ENCODE measurements at places on chromosomes 1 and 21.
A peak's percentile ranks its signal among the peaks of the same experiment; 100 is the strongest.

- DNase-seq: no peak
Measured at GRCh38 chr1:119080586-119080985, 59.9 kb downstream of the WARS2 start.

GRCh38 chr1:81183051-81183450, 617.7 kb upstream of the ADGRL2 start:
- DNase-seq: no peak

DNA sequence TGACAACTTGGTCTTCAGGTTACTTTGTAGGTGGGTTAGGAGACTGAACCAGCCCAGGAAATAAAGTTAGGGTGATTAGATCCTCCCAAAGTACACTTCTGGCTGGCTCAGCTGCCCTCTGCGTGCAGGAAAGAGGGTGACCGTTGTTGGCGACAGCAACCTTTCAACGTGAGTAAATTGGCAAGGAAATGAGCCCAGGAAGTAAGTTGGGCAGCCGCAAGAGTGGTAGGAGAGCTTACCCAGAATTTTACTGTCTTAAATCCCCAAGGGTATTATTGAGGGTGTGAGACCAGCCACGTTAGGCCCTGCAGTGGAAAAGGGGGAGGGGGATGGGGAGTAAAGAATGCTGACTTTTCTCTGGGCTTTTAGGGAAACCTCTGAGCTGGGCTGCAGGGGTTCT, 1.6 kb downstream of the TENT5C start:
- DNase-seq: no peak

DNA sequence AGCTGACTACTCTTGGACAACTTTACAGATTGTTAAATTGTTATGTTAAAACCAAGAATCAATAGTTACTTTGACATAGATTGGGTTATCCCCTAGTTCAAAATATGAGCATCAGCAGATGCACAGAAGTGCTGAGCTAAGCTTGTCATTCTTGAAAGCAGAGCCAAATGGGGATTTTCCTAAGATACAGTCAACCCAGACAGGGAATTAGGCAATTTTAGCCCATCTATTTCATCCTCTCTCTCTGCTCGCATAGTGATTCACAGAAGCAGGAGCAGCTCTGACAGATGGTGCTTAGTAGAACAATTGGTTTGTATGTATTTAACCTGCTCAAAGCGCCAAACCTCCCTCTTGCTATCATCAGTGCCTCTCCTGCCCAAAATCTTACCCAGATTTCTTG, 27.9 kb upstream of the PRRC2C start:
- no peak for DNase-seq

DNA sequence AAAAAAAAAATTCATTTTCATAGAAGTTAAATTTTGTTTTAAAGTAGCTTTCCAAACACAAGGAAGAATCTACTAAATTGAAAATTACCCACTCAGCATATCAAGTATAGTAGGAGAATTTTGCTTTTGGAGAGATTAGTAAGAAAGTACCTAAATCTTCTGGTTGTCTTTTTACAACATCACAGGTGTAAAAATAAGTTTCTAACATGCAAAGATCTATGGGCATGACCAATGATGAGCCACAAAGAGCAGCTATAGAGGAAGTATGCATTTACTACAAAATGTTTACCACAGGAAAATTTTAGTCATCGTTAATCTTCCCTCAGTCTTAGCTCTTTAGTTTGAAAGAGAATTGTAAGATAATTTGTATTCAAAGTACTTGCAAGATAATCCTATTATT, 28.1 kb downstream of the ANGPTL3 start:
- no peak for DNase-seq

- DNase-seq: no peak
Measured at GRCh38 chr1:53129891-53130597, 12.4 kb downstream of the SLC1A7 start.

- DNase-seq: no peak
Measured at GRCh38 chr1:60090655-60091054, 17.1 kb upstream of the C1orf87 start.

DNA sequence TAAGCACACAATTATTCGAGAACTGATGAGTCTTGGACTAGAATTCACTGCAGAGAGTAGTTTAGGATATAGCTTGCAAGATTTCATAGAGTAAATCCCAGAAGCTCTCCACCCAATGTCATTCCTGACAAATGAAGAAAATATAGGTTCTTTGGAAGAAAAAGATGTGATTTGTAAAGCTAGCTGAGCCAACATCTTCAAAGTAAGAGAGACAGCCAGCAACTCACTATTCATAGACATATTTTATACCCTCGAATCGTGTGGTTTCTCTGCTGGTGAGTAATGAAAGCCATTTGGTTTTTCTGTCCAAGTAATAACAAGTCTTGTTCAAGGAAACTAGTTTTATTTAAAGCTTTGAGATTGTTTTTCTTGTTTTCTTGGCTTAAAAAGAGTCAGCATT, 165.7 kb upstream of the SYT6 start:
- DNase-seq: no peak

- no peak for DNase-seq
Measured at GRCh38 chr21:44919913-44920693, 596 bp downstream of the ITGB2 start.

- no peak for DNase-seq
Measured at GRCh38 chr1:222653178-222653827, 35.4 kb downstream of the MIA3 start.

- peak; percentile 38 for DNase-seq
Measured at GRCh38 chr1:51189421-51190073, 46.5 kb upstream of the RNF11 start.

- no peak for DNase-seq
Measured at GRCh38 chr1:61287014-61287413, 204.7 kb downstream of the NFIA start.

- no peak for DNase-seq
Measured at GRCh38 chr1:59367301-59368007, 70.6 kb downstream of the FGGY start.

- no peak for DNase-seq
Measured at GRCh38 chr1:240797050-240797449, 185.1 kb upstream of the GREM2 start.

GRCh38 chr1:212671342-212672031, 28.2 kb downstream of the BATF3 start:
- no peak for DNase-seq

DNA sequence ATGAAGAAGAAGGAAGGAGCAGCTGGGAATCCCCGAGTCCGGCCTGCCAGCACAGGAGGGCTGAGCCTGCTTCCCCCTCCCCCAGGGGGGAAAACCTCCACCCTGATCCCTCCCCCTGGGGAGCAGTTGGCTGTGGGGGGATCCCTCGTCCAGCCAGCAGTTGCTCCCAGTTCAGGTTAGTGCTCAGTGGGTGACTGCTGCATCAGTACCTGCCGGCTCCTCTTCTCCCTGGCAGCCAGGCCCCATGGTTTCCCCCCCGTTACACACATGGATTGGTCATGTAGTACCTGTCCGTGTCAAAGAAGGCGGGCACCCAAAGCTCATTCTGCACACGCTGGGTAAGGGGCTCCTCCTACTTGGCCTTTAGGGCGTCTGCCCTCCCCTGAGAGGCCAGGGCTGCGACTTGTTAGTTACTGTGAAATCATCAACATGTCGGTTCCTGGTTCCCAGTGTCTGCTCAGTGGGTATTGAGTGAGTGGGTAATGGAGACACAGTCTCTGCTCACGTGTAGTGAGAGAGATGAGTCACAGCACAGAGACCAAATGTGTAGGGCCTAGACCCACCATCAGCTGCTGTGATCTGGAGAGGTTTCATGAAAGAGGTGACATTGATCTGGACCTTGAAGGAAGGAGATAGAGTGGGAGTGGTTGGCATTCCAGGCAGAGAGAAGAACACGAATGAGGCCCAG, 11.5 kb downstream of the NECAP2 start:
- no peak for DNase-seq

DNA sequence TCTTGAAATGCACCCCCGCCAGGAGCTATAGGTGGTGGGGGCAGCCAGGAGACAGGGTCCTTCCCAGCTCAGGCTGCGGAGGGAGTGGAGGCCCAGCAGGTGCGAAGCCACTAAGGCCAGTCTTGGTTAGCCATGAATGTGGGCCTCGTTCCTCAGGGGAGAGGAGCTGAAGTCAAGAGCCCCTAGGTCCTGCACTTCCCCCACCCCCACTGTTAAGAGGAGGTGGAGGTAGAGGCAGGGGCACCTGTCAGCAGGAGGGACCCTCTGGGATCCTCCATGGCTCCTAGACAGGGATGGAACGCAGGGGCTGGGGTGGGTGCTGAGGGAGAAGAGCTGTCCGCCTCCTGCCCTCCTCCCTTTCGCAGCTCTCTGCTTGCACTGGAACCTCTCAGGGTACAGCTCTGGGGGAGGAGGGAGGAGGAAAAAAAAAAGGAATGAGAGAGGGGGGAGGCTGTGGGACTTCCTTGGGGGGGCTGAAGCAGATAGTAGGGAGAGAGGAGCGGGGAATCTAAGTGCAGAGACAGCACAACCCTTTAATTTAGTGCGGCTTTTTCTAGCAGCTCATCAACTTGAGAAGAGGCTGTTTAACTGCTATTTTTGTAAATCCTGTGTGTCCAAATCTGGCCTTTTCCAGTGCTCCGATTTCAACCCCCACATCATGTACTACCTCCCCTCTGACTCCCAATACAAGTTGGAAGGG, 37.0 kb downstream of the MATN1 start:
- no peak for DNase-seq

DNA sequence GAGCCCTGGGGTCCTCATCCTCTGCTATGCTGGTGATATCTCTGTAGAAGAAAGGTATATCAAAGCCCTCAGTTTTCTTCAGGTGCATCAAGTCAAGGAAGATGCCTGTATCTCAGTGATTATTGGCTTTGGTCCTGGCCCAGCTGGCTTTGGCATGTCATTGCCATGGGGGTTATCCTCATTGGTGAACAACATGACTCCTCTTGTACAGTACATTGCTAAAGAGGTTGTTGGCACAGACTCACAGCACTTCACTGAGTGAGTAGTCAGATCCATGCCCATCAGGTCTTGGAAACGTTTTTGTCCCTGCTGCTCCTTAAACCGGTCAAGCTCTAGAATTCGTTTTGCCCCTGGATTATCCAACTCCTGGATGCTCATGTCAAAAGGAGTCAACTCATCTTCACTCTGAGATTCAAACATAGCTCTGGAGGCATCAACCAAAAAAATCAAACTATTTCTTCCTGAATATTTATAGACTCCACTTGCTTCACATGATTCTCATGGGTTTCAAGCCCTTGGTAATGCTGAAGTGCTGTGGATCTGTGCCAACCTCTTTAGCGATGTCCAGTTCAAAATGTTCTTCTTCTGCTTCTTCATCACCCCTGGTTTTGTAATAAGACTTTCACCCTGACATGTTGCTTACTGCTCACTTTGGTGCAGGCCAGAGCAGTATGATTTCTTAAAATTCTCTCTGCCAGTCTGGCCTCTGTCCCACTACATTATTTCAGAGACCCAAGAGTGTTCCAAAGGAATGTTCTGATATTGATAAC, 43.0 kb upstream of the RAB3GAP2 start:
- no peak for DNase-seq

DNA sequence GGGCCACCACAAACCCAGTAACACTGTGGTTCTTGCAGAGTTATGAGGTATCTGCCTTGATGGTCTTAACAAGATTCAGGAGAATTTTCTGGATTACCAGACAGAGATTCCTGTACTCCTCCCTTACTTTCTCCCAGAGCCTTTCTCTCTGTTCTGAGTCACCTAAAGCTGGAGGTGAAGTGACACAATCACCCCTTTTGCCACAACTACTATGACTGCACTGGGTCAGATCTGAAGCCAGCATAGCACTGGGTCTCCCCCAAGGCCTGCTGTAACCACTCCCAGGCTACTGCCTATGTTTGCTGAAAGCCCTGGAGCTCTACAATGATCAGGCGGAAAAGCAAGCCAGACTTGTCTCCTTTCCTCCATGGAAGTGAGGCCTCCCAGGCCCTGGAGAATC, 156.7 kb upstream of the NEGR1 start:
- DNase-seq: no peak

GRCh38 chr1:28755701-28756100, 19.0 kb downstream of the YTHDF2 start:
- DNase-seq: no peak

GRCh38 chr21:29235714-29236197, 63.0 kb upstream of the BACH1 start:
- no peak for DNase-seq

- DNase-seq: no peak
Measured at GRCh38 chr1:46412893-46413595, 18.9 kb downstream of the FAAH start.

DNA sequence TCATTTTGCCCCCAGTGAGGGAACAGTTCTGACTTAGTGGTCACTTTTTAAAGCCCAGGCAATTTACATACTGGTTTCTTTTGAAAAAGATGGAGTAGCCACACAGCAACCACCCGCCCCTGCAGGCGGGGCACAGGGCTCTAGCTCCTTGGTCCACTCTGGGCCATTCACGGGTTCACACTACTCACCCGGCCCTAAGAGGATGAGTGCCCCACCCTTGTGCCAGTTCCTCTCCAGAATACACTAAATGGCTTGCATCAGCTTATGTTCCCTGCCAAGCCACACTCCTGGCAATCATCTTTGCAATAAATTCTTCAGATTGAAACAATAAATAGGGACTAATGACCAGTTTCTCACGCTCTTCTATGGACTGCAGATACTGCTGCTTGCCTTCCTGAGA, 15.7 kb upstream of the ATP13A2 start:
- no peak for DNase-seq

- DNase-seq: no peak
Measured at GRCh38 chr1:153253693-153254092, 5.8 kb upstream of the LORICRIN start.

GRCh38 chr1:12006167-12006921, 13.0 kb upstream of the MIIP start:
- DNase-seq: no peak

DNA sequence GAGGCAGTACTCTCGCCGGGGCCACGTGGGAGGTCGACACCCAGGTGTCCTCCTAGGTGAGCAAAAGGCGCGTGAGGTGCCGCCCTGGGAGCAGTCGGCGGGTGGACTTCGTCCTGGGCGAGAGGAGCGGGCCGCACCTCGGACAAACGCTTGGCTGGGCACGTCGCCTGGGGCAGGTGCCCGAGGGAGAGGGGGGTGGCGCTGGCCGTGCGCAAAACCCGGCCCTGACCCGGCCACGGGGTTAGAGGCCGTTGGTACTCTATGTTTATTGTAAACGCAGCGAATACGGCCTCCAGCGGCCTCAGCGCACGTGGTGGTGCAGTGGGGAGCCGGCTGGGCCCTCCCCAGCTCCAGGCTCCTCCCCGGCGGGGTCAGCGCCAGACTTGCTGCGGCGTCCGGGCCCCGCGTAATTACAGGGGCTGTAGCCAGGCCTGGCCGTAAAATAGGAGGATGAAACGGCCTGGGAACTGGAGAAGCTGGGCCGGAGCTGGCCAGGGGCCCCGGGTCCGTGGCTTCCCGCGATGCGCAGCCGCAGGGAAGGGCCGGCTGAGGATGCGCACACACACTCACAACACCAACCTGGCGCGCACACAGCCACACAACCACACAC, 1.6 kb upstream of the EFNA1 start:
- no peak for DNase-seq

GRCh38 chr1:183101841-183102276, 78.6 kb downstream of the LAMC1 start:
- peak; percentile 17 for DNase-seq

- no peak for DNase-seq
Measured at GRCh38 chr1:201214886-201215285, 24.3 kb downstream of the IGFN1 start.

GRCh38 chr1:162590101-162590500, 28.6 kb downstream of the UAP1 start:
- DNase-seq: no peak
